Endothelial cell of umbilical vein (primary cell): ENCODE measurements at places on chromosomes 2 and 18.
A peak's percentile ranks its signal among the peaks of the same experiment; 100 is the strongest.

GRCh38 chr2:15159751-15160177 is 401.4 kb downstream of the NBAS start:
- peak; percentile 55 for DNase-seq

DNA sequence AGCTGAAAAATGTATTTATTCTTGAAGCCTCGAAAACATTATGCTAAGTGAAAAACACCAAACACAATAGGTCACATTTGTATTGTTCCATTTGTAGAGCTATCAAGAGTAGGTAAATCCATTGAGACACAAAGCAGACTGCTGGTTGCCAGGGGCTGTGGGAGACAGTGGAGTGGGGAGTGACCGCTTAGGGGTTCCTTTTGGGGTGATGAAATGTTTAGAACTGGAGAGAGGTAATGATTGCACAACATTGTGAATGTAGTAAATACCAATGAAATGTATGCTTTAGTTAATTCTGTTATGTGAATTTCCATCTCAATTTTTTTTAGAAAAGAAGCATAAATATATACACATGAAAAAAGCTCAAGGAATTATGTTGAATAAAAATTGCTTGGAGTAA is 15.8 kb downstream of the KCTD18 start:
- DNase-seq = no peak

GRCh38 chr18:10457767-10458166 is 3.3 kb downstream of the APCDD1 start:
- no peak for DNase-seq

- DNase-seq = no peak
These were observed 11.7 kb downstream of the HSBP1L1 start for GRCh38 chr18:79975985-79976680.

- DNase-seq = no peak
These were observed 9.5 kb downstream of the SESTD1 start for GRCh38 chr2:179255129-179255528.
